Parietal lobe (tissue), 2 donors: ENCODE measurements at places on chromosomes 2 and 18. TPM values are rescaled to one million over a fixed set of nuclear protein-coding genes. Genes with fewer than 3 reads are reported as not detected.

HOXD12 gene
- not detected for total RNA-seq

ANKRD39 gene
- total RNA-seq, result 16.3 TPM

WDSUB1 gene
- total RNA-seq, result 22.8 TPM

FASTKD2 gene
- 54.8 TPM for total RNA-seq

TIMM21 gene
- 46.3 TPM for total RNA-seq

MAB21L4 gene
- total RNA-seq, result not detected

TTN gene
- total RNA-seq, result 6.3 TPM

SLC5A7 gene
- total RNA-seq, result 1.3 TPM

FABP1 gene
- not detected for total RNA-seq

SYT4 gene
- total RNA-seq, result 372 TPM

KIF3C gene
- total RNA-seq, result 155 TPM

UBXN4 gene
- 88.3 TPM for total RNA-seq

MDH1B gene
- 4.7 TPM for total RNA-seq

OTOS gene
- not detected for total RNA-seq

CXCR1 gene
- 0.31 TPM for total RNA-seq

RNF125 gene
- 1.9 TPM for total RNA-seq

CIB4 gene
- not detected for total RNA-seq

CCDC74B gene
- 5.6 TPM for total RNA-seq

DSEL gene
- 74.5 TPM for total RNA-seq

CDK15 gene
- not detected for total RNA-seq

KCNF1 gene
- 21.6 TPM for total RNA-seq

TFCP2L1 gene
- total RNA-seq, result under 0.01 TPM

SH2D6 gene
- 0.94 TPM for total RNA-seq

ANKRD29 gene
- 5.3 TPM for total RNA-seq

CHRNA1 gene
- total RNA-seq, result not detected

INPP4A gene
- total RNA-seq, result 146 TPM

IL1A gene
- total RNA-seq, result not detected

HJURP gene
- 3.8 TPM for total RNA-seq

CDK5R2 gene
- total RNA-seq, result 11.9 TPM

PLCL1 gene
- total RNA-seq, result 31.0 TPM

EML6 gene
- total RNA-seq, result 23.8 TPM

IMPA2 gene
- 2.8 TPM for total RNA-seq

KCNIP3 gene
- 15.3 TPM for total RNA-seq

LIMS1 gene
- total RNA-seq, result 20.7 TPM

ELOA2 gene
- total RNA-seq, result not detected

TAF1B gene
- total RNA-seq, result 58.5 TPM

ITGA4 gene
- total RNA-seq, result 9.4 TPM

RGPD4 gene
- total RNA-seq, result not detected

FHL2 gene
- 4.1 TPM for total RNA-seq

ALPG gene
- not detected for total RNA-seq

NOP58 gene
- total RNA-seq, result 95.2 TPM

SERPINB13 gene
- total RNA-seq, result not detected

ALK gene
- total RNA-seq, result 2.5 TPM

SERPINB11 gene
- total RNA-seq, result not detected

UGT1A10 gene
- total RNA-seq, result not detected

RUFY4 gene
- total RNA-seq, result not detected

ASTL gene
- not detected for total RNA-seq

TEX44 gene
- not detected for total RNA-seq

MPP4 gene
- 0.63 TPM for total RNA-seq
